AML-193 (cell line): ENCODE measurements at places on chromosomes 1 and 21.

DNA sequence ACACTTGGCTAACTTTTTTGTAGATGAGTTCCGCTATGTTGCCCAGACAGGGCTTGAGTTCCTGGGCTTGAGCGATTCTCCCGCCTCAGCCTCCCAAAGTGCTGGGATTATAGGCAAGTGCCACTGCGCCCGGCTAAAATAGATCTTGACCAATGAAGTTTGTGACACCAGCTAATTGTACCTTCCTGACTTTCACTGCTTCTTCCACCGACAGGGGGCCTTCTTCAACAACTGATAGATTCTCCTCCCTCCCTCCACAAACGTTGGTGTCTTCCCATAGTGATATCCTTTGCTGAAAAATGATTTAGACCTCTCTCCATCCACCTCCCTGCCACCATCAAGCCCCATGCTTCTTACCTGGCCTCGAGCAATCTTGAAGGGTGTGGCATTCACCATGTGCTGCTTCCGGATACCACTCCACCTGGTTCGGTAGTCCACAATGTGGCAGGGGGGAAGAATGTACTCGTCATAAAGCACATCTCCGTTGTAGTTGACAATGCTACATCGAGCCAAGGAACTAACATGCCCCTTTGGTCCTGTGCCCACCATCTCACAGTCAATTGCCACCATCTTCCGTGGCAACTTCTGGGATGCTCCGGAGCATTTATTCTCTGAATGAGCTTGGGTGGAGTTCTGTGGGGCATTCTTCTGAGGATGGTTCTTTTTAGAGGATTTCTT, 1.6 kb upstream of the METTL25B start:
- peak; percentile 81 for DNase-seq

GRCh38 chr1:204480515-204480914, 14.1 kb downstream of the PIK3C2B start:
- DNase-seq = no peak

DNA sequence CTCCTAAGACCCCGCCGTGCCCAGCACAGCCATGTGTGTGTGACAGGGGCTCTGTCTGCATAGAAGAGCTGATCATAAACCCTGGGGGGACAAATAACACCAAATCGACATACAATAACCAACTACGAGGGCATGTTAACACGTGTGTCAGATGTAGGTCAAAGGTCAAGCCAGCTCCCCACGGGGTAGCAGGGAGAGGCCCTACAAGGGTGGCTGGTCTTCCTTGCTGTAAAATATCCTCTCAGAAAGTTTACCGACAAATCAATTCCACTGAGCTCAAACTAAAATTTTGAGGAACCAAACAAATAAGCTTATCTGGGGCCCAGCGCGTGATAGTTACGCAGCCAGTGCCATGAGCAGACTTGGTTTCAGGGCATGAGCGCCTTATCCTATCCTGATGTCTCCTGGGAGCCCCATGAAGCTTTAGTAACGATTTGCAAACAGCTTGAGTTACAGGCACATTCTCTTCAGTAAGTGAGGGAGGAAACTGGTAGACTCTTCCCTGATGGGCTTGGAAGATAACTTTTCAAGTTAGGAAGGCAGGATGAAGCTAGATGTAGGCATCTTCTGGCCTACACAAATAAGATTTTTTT, 2.7 kb upstream of the TMPRSS3 start:
- DNase-seq = no peak

GRCh38 chr1:66266756-66267155, 267.2 kb upstream of the SGIP1 start:
- no peak for DNase-seq

- no peak for DNase-seq
These were observed 1.5 kb downstream of the SNX27 start for GRCh38 chr1:151613282-151613780.

DNA sequence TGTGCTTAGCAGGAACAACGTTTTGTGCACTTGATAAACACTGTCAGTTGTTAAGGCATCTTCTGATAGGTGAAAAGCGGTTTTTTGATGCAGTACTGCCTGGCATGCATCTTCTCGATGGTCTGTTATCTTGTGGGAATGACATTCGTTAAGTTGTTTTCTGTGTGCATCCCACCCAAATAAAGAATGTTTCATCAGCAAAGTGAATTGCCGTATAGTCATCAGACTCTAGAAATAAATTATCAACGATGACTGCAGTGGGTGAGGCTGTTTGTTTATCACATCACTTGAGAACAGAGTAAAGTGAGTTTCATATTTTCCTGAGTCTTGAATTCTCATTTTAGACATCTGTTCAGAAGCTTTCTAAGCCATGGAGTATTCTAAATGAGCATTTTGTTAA, 34.1 kb downstream of the NFIA start:
- no peak for DNase-seq

DNA sequence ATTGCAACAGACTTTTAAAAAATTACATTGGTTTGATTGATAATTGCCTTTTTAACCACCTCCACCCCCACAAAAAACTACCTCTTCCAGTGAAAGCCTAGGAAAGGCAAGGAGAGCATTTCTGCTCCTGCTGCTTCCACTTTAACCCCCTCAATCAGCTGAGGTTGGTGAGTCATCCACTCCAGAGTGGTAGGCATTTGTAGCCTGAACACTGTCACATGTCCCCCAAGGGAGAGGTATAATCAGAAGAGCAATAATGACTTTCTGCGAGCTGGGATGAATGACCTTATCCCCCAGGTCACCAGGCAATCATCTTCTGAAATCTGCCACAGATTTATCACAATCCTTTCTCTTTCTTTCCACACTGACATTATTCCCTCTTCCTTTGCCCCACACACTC, 126.6 kb upstream of the CAMK1G start:
- no peak for DNase-seq

DNA sequence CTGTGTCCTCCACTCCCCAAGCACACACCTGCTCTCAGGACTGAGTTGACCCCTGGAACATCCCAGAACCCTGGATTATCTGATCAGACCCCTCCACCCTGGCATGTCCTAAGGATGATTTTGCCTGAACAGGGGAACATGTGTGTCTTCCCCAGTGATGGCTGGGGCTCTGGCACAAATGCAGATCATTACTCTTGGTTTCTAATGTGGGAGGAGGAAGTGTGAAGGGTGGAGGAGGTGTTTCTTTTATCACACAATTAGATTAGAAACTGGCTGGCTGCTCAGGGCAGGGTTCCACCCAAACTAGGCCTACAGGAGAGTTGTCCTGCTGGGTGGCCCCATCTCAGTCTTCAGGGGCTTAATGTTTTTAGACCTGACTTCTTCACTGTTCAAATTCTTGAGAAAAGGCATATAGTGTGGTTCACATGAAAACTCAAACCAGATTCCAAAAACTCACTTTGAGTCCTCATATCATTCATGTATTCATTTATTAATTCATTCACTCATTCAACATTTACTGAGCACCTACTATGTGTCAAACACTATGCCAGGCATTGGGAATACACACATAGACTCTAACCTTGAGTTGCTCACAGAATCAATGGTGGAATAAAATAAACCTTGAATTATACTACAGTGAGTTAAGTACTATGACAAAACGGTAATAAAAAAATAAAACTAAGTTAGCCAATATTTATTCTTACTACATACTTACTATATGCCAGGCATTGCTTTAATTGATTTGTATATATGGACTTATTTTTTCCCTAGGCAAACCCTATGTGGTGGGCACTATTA, 221.8 kb upstream of the JUN start:
- no peak for DNase-seq

- no peak for DNase-seq
These were observed 70.0 kb upstream of the KCNJ15 start for GRCh38 chr21:38186661-38187270.

- DNase-seq = no peak
These were observed 3.5 kb downstream of the SLC2A7 start for GRCh38 chr1:9022773-9023172.

DNA sequence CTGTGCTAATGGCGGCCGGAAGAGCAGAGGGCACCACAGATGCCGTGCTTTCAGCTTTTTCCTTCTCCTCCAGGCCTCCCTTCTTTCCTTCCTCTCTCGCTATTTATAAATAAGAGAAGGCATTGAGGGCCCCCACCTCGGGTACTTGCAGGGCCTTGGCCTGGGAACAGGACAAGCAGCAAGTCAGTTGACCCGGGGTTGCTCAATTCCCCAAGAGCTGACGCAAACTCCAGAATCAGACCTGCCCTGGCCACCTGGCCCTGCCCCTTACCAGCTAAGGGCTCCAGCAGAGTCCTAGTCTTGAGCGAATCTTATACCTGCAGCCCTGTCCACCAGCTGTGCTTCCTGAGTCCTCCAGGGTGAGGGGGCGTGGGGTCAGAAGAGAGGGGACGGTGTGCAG, 13.5 kb downstream of the TNFRSF1B start:
- DNase-seq = peak; percentile 47

DNA sequence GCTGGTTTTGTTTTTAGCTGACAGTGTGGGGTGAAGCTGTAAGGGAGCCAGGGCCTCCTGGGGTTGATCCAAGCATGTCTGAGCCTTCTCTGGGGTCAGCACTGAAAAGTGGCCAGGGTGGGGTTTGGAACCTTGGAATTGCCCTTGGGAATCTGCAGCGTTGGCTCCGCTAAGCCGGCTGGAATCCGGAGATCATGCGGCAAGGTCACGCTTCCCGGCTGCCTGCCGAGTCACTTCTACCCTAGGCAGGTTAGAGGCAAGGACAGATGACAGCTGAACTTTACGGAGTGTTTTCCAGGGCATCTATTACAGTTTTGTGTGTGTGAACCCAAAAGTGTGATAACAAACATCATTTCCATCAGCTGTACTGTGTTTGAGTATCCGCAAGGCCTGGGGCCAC, 17.1 kb downstream of the ABCG1 start:
- DNase-seq = no peak

DNA sequence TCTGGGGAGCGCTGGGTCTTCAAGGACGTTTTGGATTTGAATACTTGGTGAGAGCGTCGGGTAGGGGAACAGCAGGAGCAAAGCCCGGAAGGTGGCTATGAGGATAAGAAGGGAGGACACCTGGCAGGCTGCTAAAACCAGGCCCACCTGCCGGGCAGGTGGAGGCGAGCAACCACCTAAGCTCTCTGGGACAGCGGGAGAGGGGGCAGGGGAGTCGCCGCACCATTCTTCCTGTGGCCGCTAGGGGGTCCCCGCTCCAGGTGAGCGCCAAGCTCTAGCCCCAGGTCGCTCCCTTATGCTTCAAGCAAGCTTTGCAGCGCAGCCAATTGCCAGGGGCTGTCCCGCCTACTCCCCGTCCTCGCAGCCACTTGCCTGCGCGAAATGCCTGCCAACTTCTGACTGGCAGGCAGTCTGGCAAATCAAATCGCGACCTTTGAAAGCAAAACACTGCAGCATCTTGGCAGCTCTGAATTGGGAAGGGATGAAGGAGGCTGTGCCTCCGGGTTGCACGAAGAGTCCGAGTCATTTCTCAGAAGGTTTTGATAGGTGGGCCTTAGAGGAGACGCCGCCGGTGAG, at the start of gene NIPAL3:
Gene NIPAL3, plus strand, starts transcription at position 469 of the 576 bp plus-strand sequence. CDS start 3,746 bp downstream, outside the sequence.
- DNase-seq = peak; percentile 96

- peak; percentile 65 for DNase-seq
These were observed 99.4 kb downstream of the GIPC2 start for GRCh38 chr1:78145105-78145580.

GRCh38 chr1:201384406-201384782, 6.9 kb upstream of the TNNT2 start:
- DNase-seq = no peak

- DNase-seq = no peak
These were observed 116.4 kb downstream of the SYT2 start for GRCh38 chr1:202593845-202594244.

- DNase-seq = no peak
These were observed 1.6 kb downstream of the ADAMTS5 start for GRCh38 chr21:26965040-26965906.

- no peak for DNase-seq
These were observed 68.5 kb downstream of the BACE2 start for GRCh38 chr21:41236352-41236973.

GRCh38 chr1:228043281-228043848, 36.6 kb downstream of the WNT3A start:
- no peak for DNase-seq

DNA sequence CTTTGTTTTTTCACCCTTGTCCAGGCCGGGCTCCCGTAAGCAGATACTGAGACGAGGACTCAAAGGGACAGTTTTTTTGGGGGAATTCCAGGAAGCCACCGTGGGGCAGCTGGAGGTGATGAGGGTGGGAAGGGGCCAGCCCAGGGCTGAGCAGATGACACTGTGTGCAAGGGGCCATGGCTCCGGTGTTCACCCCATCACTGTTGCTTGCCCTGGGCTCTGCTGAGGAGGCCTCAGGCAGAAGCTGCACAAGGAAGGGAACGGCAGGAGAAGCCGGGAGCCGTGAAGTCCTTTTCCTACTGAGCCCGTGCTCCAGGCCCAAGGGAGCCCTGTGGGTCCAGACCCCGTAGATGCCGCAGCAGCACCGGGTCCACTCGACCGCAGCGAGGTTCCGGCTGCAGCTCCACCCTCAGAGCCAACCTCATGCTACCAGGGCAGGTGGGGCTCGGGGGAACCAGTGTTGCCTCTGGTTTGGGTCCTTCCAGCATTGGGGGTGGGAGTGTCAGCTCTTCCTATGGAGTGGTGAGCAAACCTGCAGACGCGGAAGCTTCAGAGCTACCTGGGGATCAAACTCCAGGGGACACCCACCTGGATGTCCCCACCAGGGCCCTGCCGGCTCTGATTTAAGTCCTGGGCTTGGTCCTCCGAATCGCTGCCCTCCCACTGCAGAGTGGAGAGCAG, 4.3 kb upstream of the CALML6 start:
- no peak for DNase-seq

DNA sequence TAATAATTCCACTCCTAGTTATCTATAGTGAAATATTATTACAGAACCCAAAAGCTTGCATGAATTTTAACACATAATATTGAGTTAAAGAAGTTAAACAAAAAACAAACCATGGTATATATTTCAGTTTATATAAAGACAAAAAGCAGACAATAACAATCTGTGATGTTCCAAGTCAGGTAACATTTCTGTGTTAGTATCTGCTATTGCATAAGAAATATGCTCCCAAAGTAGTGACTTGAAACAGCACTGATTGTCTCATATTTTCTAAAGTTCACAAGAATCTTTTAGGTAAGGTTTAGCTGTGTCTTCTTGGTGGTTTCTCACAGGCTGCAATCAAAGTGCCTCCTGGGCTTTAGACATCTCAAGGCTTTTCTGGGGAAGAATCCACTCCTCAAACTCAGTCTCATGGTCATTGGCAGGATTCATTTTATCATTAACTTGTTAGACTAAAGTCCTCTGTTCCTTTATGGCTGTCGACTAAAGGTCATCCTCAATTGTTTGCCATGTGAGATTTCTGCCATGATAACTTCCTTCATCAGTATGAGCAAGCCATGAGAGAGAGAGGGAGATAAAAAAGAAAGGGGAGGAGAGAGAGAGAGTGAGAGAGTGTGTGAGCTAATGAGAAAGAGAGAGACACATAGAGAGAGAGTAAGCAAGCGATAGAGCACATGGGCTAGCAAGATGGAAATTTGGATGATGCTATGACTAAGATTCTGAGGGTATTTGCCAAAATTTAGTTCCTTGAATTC, 19.9 kb downstream of the GBP1 start:
- no peak for DNase-seq

DNA sequence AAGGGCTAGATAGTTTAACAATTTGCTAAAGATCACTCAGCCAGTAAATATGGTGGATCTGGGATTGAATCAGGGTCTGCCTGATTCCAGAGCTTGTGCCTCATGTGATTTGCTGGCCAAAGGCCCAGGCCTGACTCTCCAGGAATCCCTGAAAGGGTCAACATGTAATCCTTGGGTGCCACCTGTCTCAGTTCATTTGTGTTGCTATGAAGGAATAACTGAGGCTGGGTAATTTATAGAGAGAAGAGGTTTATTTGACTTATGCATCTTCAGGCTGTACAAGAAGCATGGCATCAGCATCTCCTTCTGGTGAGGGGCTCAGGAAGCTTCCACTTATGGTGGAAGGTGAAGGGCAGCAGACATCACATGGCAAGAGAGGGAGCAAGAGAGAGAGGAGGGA, 144.9 kb downstream of the FCRL5 start:
- no peak for DNase-seq
